ENCODE measurements at places on chromosomes 6 and 20.

DNA sequence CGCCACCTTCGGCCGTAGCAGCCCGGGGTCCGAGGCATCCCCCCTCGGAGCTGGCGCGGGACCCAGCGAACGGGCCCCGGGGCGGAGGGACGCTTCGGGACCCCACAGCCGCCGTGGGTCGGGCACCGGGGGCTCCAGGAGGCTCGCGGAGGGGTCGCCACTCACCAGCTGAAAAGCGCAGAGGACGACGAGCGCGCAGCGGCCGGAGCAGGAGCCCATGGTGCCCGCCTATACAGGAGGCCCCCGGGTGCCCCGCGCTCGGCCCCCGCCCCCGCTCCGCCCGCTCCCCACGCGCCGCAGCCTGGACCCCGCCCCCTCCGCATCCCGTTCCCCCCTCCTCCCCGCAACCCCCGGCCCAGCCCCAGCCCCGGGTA, at the start of gene NKAIN4:
Gene NKAIN4 (minus strand): TSS at position 232 of the 374 bp plus-strand sequence. CDS start 13 bp downstream, at position 219.
- DNase-seq = no peak

GRCh38 chr6:157710604-157711003, 112.4 kb upstream of the SNX9 start:
- DNase-seq = no peak

- DNase-seq = no peak
Observed at GRCh38 chr6:98574984-98575383, 259.4 kb upstream of the POU3F2 start.

DNA sequence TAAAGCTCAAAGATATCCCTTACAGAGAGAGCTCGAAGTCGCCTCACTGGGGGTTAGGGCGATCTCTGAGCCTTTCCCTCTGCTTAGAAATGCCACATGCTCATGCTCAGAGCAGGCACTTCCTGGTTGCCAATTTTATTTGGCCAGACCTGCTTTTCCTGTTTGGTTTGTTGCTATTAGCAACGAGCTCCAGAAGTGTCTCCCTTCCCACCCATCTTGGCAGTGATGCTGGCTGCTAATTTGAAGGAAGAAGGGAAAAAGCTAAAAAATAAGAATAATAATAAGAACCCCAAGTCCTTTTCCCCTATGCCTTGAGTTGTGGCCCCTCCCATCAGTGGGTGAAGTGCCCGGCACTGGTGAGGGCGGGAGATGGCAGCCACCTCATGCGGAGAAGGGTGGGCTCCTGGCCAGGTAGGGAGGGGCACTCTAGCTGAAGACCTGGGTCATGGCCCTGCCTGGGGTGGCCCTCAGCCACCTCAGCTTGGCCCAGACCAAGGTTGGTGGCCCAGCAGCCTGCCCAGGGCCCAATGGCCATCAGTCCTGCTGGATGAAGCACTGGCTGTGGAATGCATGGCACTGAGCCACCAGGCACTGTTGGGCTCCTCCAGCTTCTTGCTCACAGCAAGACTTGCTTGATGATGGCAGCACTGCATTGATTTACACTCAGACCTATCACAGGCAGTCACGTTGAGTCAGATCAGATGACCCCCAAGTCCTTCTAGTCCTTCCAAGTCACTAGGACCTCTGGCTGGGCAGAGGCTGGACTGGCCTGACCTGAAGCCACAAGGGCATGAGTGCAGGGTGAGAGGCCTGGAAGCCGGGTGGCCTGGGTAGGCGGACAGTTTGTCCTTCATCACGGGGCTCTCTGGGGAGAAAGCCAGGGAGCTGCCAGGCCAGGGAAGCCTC, 79.0 kb downstream of the SYNJ2 start:
- DNase-seq = no peak

- no peak for DNase-seq
Observed at GRCh38 chr20:23007462-23007861, 27.6 kb upstream of the SSTR4 start.

- no peak for DNase-seq
Observed at GRCh38 chr20:41352106-41352505, 11.5 kb downstream of the LPIN3 start.

All from stimulated activated CD8-positive, alpha-beta memory T cell treated with anti-CD3 and anti-CD28 coated beads, Interleukin-2, amount 100 ng/mL, for 1 hour (primary cell).